ENCODE measurements at places on chromosomes 13 and 19.

DNA sequence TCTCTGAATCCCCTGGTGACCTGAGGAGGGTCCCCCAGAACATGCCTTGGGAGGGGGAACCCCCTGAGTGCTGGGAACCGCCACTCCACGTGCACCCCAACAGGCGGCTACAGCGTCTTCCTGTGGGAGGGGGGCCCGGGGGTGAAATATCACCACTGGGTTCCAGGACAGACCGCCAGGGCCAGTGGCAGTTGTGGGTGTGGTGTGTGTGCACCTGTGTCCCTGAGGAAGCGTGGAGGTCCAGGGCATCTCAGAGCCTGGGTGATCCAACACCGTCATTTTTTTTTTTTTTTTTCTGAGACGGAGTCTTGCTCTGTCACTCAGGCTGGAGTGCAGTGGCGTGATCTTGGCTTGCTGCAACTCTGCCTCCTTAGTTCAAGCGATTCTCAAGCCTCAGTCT lies 4.2 kb downstream of the ADGRE5 start:
- no peak for DNase-seq

- no peak for DNase-seq
Measured at GRCh38 chr13:103006641-103007426, 59.4 kb downstream of the SLC10A2 start.

DNA sequence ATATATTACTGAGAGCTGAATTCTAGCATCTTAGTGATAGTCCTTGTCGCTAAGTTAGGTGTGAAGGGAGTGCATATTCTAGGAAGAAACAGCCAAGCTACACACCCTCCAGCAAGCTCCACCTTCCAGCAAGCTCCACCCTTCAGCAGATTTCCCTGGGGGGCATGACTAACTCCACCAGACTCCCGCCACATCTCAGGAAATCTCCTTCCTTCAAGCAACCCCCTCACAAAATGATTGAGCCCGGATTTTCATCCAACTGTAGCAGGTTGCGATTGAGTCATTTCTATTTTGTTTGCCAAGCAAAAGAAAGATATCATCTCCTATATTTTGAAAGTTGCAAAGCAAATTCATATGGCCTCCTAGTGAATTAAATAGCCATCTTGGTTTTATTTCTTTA lies 162.1 kb upstream of the TMTC4 start:
- no peak for DNase-seq

- no peak for DNase-seq
Measured at GRCh38 chr19:10812196-10812595, 23.8 kb downstream of the TMED1 start.

DNA sequence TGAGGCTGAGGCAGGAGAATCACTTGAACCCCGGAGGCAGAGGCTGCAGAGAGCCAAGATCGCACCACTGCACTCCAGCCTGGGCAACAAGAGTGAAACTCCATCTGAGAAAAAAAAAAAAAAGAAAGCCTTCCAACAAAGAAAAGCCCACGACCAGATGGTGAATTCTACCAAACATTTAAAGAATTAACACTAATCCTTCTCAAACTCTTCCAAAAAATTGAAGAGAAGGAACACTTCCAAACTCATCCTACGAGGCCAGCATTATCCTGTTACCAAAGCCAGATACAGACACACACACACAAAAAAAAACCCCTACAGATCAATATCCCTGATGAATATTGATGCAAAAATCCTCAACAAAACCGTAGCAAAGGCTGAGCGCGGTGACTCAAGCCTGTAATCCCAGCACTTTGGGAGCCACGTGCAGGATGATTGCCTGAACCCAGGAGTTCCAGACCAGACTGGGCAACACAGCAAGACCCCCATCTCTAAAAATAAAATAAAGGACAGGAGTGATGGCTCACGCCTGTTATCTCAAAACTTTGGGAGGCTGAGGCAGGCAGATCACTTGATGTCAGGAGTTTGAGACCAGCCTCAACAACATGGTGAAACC lies 6.2 kb upstream of the EVI5L start:
- no peak for DNase-seq

- DNase-seq = no peak
Measured at GRCh38 chr19:33208371-33208895, 14.3 kb downstream of the LRP3 start.

DNA sequence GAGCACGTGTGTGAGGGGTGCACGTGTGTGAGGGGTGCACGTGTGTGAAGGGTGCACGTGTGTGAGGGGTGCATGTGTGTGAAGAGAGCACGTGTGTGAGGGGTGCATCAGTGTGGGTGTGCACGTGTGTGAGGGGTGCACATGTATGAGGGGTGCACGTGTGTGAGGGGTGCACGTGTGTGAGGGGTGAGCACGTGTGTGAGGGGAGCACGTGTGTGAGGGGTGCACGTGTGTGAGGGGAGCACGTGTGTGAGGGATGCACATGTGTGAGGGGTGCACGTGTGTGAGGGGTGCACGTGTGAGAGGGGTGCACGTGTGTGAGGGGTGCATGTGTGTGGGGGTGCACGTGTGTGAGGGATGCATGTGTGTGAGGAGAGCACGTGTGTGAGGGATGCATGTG lies 15.7 kb downstream of the RASA3 start:
- DNase-seq = no peak

DNA sequence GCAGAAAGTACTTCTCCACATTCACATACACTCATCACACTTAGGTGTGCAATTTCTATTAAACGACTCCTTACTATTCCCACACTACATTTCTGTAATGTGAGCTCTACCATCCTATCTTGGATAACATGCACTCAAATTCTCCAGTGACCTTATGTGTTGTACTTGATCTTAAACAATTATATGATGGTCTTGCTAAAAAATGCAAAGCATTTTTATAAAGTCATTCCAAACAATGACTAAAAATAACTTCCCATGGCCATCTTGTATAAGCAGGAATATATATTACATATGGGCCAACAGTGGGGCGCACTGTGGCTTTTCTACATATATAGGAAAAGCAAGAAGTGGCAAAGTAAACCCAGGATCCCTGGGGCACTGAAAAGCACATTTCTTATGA lies 155.5 kb downstream of the FLT1 start:
- DNase-seq = no peak

GRCh38 chr13:43942286-43942685 lies 62.6 kb downstream of the LACC1 start:
- no peak for DNase-seq

DNA sequence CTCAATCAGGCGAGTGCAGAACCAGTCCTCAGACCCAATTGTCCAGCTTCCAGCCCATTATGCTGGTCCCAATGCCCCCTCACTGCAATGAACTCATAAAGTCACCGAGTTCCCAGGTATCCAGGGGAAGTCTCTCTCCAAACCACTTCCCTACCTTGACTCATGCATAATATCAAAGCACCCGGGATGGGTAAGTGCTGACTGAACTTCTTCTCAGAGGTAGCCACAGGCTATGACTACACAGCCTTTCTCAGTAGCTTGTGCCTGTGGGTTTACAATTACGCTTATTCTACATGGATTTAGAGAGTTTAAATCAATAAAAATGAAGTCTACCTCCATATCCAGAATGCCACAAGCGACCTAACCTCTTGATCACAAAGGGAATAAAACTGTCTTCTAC lies 1.7 kb upstream of the C13orf42 start:
- no peak for DNase-seq

Data from mesothelial cell of epicardium (in vitro differentiated cells).